ENCODE measurements at places on chromosomes 4 and X. TPM values are rescaled to one million over a fixed set of nuclear protein-coding genes. Genes with fewer than 3 reads are reported as not detected.
A peak's percentile ranks its signal among the peaks of the same experiment; 100 is the strongest.

Gene HERC5
- total RNA-seq: 9.7 TPM

Gene GLRA3
- 2.2 TPM for total RNA-seq

Gene PTCHD1
- total RNA-seq: 1.7 TPM

Gene PLXNA3
- 36.9 TPM for total RNA-seq

Gene DCX
- not detected for total RNA-seq

Gene SYN1
- 3.9 TPM for total RNA-seq

Gene MXRA5
- 9.6 TPM for total RNA-seq

Gene NAP1L2
- 5.1 TPM for total RNA-seq

Gene ANXA5
- total RNA-seq: 369 TPM

Gene KLF8
- 4.8 TPM for total RNA-seq

- no peaks in the 10 kb centered on the region for H3K4me1 ChIP-seq
- no peaks in the 10 kb centered on the region for H3K36me3 ChIP-seq
- no peak overlapping the region for H3K27ac ChIP-seq
- no peak overlapping the region for H3K4me3 ChIP-seq
- DNase-seq: no peak
Observed at GRCh38 chrX:26146024-26146423, 7.9 kb downstream of the MAGEB18 start.

GRCh38 chrX:105876658-105877057 is 54.3 kb downstream of the NRK start:
- no peaks in the 10 kb centered on the region for H3K4me1 ChIP-seq
- no peak overlapping the region for H3K27ac ChIP-seq
- no peaks in the 10 kb centered on the region for H3K36me3 ChIP-seq
- H3K4me3 ChIP-seq: no peak overlapping the region
- H3K27me3 ChIP-seq: peaks cover 11% of the 10 kb centered on the region

DNA sequence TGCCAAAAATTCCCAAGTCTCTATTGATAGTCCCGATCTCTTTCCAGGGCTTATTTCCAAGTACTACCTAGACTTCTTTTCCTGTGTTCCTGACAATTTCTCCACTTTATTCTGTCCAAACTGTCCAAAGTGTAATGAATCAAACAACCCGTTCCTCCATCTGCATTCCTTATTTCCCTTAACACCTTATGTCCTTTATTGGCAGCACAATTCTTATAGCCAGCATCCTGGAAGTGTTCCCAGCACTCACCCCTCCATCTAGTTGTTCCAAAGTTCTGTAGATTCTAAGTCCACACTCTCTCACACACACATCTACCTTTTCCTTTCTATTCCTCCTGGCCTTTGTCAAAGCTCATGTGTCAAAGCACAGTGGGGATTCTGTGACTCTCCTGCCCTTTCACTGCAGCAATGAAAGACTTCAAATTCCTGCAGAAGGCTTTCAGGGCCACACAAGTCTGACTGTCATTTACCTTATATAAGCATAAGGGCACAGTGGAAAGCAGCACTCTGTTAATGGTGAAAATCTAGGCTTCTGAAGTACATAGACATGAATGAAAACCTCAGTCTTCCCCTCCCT is 22.1 kb downstream of the LIMCH1 start:
- no peak overlapping the region for H3K4me3 ChIP-seq
- no peak for DNase-seq
- no peaks in the 10 kb centered on the region for H3K4me1 ChIP-seq
- no peaks in the 10 kb centered on the region for H3K27me3 ChIP-seq
- no peaks in the 10 kb centered on the region for H3K36me3 ChIP-seq

GRCh38 chr4:91114386-91114785 is 987.2 kb downstream of the CCSER1 start:
- no peak overlapping the region for H3K4me3 ChIP-seq
- no peak overlapping the region for H3K27ac ChIP-seq
- H3K27me3 ChIP-seq: no peaks in the 10 kb centered on the region
- H3K4me1 ChIP-seq: no peaks in the 10 kb centered on the region
- DNase-seq: no peak

- no peaks in the 10 kb centered on the region for H3K4me1 ChIP-seq
- no peak for DNase-seq
- no peak overlapping the region for H3K4me3 ChIP-seq
- peaks cover under 1% of the 10 kb centered on the region for H3K27me3 ChIP-seq
- H3K36me3 ChIP-seq: no peaks in the 10 kb centered on the region
- no peak overlapping the region for H3K27ac ChIP-seq
Observed at GRCh38 chrX:70386235-70386634, 36.9 kb upstream of the GDPD2 start.

DNA sequence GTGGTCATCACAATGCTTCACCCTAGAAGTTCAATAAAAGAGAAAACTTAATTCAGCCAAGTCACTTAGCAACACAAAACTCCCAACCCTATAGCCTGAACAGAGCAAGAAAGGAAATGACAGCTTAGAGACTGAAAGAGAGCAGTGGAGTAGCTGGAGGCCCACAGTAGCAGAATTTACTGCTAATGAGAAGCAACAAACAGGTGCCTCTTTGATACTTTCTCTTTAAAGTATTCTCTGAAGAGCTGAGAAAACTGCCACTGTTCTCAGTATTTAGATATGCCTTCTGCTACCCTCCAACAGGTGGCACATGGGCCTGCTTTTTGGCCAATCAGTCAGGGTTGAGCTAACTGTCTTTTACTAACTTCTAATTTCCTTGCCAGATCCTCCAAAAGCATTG is 240.0 kb downstream of the GPC3 start:
- H3K4me3 ChIP-seq: no peak overlapping the region
- H3K27me3 ChIP-seq: peaks cover 9% of the 10 kb centered on the region
- no peak for DNase-seq
- H3K4me1 ChIP-seq: no peaks in the 10 kb centered on the region

GRCh38 chr4:169397762-169398161 is 127.0 kb upstream of the SH3RF1 start:
- no peaks in the 10 kb centered on the region for H3K27me3 ChIP-seq
- no peaks in the 10 kb centered on the region for H3K36me3 ChIP-seq
- no peak for DNase-seq
- H3K27ac ChIP-seq: no peak overlapping the region
- no peaks in the 10 kb centered on the region for H3K4me1 ChIP-seq
- H3K4me3 ChIP-seq: no peak overlapping the region

GRCh38 chr4:99414401-99414800 is 20.7 kb downstream of the ADH7 start:
- no peaks in the 10 kb centered on the region for H3K27me3 ChIP-seq
- no peaks in the 10 kb centered on the region for H3K36me3 ChIP-seq
- no peak overlapping the region for H3K27ac ChIP-seq
- no peaks in the 10 kb centered on the region for H3K4me1 ChIP-seq
- DNase-seq: no peak

DNA sequence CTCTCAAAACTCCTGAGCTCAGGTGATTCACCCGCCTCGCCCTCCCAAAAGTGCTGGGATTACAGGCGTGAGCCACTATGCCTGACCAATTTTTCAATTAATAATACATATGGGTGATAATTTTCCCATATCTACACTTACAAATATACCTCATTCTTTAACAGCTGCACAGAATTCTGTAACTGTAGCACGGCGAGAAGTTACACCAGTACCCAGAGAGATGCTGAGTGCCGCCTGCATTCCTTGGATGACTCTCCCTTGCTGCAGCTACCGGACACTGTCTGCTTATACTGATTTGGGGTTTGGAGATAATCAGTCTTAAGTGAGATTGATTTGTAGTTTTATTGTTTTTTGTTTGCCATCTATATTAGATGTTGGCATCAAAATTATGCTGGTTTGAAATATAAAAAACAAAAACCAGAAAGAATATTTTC is 5.8 kb downstream of the TIFA start:
- peaks cover 26% of the 10 kb centered on the region for H3K4me1 ChIP-seq
- no peak overlapping the region for H3K27ac ChIP-seq
- no peak overlapping the region for H3K4me3 ChIP-seq
- no peaks in the 10 kb centered on the region for H3K36me3 ChIP-seq
- H3K27me3 ChIP-seq: no peaks in the 10 kb centered on the region
- DNase-seq: no peak

- no peaks in the 10 kb centered on the region for H3K4me1 ChIP-seq
- no peaks in the 10 kb centered on the region for H3K27me3 ChIP-seq
- no peak for DNase-seq
Observed at GRCh38 chr4:5954056-5954760, 61.3 kb upstream of the CRMP1 start.

DNA sequence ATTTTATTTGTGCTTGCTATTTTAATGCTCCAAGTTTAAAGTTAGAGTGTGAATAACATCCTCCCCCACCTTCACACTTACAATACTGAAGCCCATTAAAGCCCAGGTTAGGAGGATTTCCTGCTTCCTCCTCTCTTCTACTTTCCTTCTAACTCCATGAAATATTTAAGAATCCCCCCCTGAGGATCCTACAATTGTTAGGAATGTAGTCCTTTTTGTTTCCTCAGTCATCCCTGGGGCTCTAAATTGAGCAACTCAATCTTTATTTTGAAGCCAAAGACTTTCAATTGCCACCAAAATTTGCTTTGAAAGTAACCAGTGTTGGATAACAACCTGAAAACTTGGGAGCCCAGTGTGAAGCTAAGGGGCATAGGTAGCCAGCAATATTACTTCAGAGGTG is 276.9 kb downstream of the FAM47A start:
- no peak overlapping the region for H3K27ac ChIP-seq
- no peak overlapping the region for H3K4me3 ChIP-seq
- no peak for DNase-seq
- H3K36me3 ChIP-seq: no peaks in the 10 kb centered on the region

DNA sequence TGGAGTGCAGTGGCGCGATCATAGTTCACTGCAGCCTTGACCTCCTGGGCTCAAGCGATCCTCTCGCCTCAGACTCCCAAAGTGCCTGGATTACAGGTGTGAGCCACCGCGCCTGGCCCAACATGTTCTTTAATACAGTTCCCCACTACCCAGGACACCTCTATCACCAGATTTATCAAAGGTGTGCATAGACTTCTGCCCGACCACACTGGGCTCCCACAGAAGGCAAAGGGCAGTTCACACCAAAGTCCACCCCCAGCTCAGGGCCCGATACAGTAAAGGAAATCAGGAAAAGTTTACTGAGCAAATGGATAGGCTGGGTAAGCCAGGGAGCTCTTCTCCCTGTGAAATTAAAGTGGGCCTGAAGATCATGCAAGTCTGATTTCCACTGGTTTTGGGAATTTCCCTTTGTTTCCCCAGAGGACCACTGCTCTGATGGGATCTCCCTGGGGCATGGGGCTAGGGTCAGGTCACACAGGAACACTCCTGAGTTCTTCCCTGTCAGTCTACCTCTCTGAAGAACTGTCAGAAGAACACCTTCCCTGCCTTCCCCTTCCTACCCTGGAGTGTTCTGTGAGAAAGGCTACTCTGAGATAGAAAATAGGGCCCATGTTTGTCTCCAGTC is 17.7 kb upstream of the PIM2 start:
- H3K4me1 ChIP-seq: no peaks in the 10 kb centered on the region
- H3K27me3 ChIP-seq: no peaks in the 10 kb centered on the region
- no peak for DNase-seq
- H3K36me3 ChIP-seq: no peaks in the 10 kb centered on the region

DNA sequence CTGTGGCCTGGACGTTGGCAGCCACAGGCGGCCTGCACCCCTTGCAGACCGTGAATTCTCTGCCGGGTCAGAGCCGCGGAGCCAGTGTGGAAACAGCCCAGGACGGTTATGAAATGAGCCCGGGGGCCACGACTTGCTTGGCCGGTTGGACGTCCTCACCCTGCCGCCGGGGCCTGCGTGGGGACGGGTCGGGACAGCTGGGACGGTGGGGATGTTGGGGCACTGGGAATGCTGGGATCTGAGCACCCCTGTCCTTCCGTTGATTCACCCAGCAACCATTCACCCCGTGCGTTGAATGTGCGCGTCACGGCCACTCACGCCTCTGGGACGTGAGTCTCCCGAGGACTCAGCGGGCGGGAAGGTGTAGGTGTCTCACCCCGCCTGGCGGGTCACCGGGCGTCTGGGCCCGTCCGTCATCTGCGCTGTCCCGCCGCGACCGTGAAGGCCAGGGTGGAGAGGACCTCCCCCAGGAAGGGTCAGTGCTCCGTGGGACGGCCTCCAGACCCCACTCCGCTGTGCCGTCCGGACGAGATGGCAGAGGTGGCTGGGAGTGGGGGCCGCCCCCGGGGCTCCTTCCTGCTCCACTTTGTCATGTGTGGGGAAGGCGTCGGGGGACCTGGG is 4.5 kb upstream of the PLCXD1 start:
- H3K27ac ChIP-seq: no peak overlapping the region
- no peaks in the 10 kb centered on the region for H3K36me3 ChIP-seq
- H3K27me3 ChIP-seq: no peaks in the 10 kb centered on the region
- peak; percentile 29 for DNase-seq
- peak overlapping the region; percentile 62 for H3K4me3 ChIP-seq
- H3K4me1 ChIP-seq: peaks cover 15% of the 10 kb centered on the region

- no peaks in the 10 kb centered on the region for H3K36me3 ChIP-seq
- no peak for DNase-seq
- H3K27ac ChIP-seq: no peak overlapping the region
- H3K4me1 ChIP-seq: no peaks in the 10 kb centered on the region
- no peak overlapping the region for H3K4me3 ChIP-seq
Observed at GRCh38 chrX:1600406-1601050, 9.1 kb downstream of the AKAP17A start.

- no peak overlapping the region for H3K4me3 ChIP-seq
- no peak overlapping the region for H3K27ac ChIP-seq
- no peaks in the 10 kb centered on the region for H3K4me1 ChIP-seq
- H3K27me3 ChIP-seq: peaks cover 2% of the 10 kb centered on the region
Observed at GRCh38 chrX:916230-916599, 285.6 kb downstream of the SHOX start.

DNA sequence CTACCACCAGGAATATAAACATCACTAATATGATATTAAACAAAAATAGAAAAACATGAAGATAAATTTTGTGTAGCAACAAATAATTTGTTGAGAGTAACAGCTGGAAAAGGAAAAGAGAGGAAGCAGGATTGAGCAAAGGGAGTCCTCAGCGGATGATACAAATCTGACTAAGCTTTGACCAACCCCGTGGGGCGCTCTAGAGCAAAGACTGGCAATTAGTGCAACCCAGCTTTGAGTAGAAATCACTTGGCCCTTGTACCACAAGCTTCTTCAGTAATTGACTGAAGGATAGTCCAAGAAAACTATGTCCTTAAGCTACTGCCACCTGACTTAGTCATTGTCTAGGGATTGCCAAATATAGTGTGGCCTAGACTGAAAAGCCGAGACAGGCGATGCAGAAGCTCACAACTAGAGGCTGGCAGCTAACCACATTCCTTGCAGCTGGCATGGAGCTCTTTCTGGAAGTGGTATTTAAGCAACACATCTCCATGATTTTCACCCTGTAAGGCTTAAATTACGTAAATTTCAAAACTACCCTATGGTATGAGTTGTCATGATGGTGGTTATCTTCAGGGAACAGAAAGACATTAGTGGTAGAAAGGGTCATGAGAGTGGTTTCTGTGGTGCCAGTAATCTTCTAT is 396.0 kb downstream of the PDGFC start:
- no peaks in the 10 kb centered on the region for H3K36me3 ChIP-seq
- no peak for DNase-seq
- no peak overlapping the region for H3K27ac ChIP-seq
- H3K4me3 ChIP-seq: no peak overlapping the region
- H3K27me3 ChIP-seq: no peaks in the 10 kb centered on the region

DNA sequence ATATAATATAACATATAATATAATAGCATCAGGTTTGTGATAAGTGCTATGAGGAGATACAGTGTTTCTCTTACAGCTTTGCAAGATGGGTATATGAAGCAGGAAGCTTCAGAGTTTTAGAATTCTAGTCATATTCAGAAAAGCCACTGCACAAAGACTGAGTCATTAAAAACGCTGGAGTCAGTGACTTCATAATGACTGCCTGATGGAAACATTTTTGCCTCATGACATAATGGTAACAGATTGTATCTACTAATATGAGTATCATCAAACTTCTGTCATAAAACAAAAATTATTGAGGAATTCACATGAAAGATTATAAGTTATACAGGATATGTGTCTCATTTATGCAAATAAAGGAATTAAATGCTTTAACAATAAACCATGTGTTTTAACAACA is 46.8 kb downstream of the EPHA5 start:
- no peaks in the 10 kb centered on the region for H3K4me1 ChIP-seq
- no peak overlapping the region for H3K4me3 ChIP-seq
- no peak overlapping the region for H3K27ac ChIP-seq
- H3K36me3 ChIP-seq: no peaks in the 10 kb centered on the region
- no peaks in the 10 kb centered on the region for H3K27me3 ChIP-seq
- no peak for DNase-seq
